A549 treated with DMSO at 1 μM for 4 hours (cell line): ENCODE measurements at places on chromosomes 4 and X. TPM values are rescaled to one million over a fixed set of nuclear protein-coding genes. Genes with fewer than 3 reads are reported as not detected.

TMEM255A gene
- 0.07 to 0.18 TPM (median 0.13 TPM) in 5 replicates for total RNA-seq

MAGEA12 gene
- 0.15 to 0.24 TPM (median 0.17 TPM) in 5 replicates for total RNA-seq

DDX53 gene
- total RNA-seq, result not detected in 5 replicates

GPR173 gene
- 0.01 to 0.02 TPM in 2 of 5 replicates, not detected in the others for total RNA-seq

PAK3 gene
- 0.05 to 0.17 TPM in 2 of 5 replicates, not detected in the others for total RNA-seq

UGT2B7 gene
- total RNA-seq, result 0.19 to 0.26 TPM (median 0.22 TPM) in 5 replicates

DGKK gene
- not detected in 5 replicates for total RNA-seq

GPR78 gene
- 0.22 to 0.26 TPM (median 0.23 TPM) in 3 of 5 replicates, not detected in the others for total RNA-seq

AFM gene
- total RNA-seq, result not detected in 5 replicates

JADE1 gene
- 14.3 to 20.3 TPM (median 18.9 TPM) in 5 replicates for total RNA-seq

MMRN1 gene
- total RNA-seq, result not detected in 5 replicates

INTU gene
- total RNA-seq, result 1.1 to 1.7 TPM (median 1.3 TPM) in 5 replicates

PLXNB3 gene
- total RNA-seq, result 1.3 to 4.6 TPM (median 3.7 TPM) in 5 replicates

SHROOM2 gene
- 0.24 to 0.33 TPM (median 0.28 TPM) in 5 replicates for total RNA-seq

USP26 gene
- not detected in 5 replicates for total RNA-seq

TCEAL7 gene
- not detected in 5 replicates for total RNA-seq

SYP gene
- 2.6 to 3.4 TPM (median 3.1 TPM) in 5 replicates for total RNA-seq
